CD4-positive, alpha-beta T cell (primary cell): ENCODE measurements at places on chromosomes 5 and 9.
A peak's percentile ranks its signal among the peaks of the same experiment; 100 is the strongest.

DNA sequence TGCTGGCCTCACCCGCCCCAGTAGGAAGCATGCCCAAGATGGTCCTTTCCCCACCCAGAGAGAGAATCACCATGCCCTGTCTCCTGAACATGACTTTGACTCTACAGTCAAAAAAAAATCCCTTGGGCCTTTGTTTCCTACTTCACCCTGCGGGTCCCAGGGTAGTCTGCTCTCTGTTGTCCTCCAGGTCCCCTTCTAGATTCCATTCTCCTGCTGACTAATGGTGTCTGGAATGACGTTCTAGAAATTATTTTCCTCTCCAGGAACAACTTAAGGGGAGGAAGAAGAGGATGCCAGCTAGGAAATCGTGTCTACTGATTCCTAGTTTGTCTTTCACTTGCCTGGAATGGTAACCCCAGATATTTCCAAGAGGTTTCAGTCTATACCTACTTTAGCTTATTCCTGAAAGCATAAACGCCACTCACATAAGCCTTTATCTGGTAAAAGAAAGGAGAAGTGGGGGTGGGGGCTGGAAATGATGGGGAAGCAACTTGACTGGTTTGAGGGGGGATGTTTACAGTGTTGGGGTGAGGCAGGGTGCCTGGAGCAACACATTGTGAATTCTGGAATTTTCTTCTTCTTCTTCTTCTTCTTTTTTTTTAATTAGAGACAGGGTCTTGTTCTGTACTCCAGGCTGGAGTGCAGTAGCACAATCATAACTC, 93.9 kb downstream of the SNX18 start:
- no peak for DNase-seq
- no peaks in the 10 kb centered on the region for H3K27me3 ChIP-seq
- no peak overlapping the region for H3K27ac ChIP-seq
- H3K36me3 ChIP-seq: no peaks in the 10 kb centered on the region
- H3K4me1 ChIP-seq: peaks cover 21% of the 10 kb centered on the region

DNA sequence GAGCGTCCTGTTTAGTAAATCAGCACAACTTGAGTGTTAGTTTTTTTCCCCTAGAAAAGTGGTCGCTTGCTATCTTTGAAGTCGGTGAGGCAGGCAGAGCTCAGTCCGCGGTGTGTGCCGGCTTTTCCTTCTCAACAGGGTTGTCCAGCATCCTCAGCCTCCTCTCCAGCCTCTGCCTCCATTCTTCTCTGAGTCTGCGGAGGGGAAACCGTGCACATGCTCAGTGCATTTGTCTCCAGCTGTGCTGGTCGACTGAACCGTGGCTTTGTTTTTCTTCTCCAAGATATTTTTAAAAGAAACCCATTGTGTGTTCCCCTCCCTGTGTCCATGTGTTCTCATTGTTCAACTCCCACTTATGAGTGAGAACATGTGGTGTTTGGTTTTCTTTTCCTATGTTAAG, 25.3 kb downstream of the FAM240B start:
- H3K36me3 ChIP-seq: no peaks in the 10 kb centered on the region
- H3K27ac ChIP-seq: no peak overlapping the region
- H3K4me1 ChIP-seq: no peaks in the 10 kb centered on the region
- H3K27me3 ChIP-seq: peaks cover 5% of the 10 kb centered on the region
- H3K4me3 ChIP-seq: no peak overlapping the region

GRCh38 chr5:68173007-68173406, 42.5 kb upstream of the PIK3R1 start:
- H3K36me3 ChIP-seq: no peaks in the 10 kb centered on the region
- no peak overlapping the region for H3K4me3 ChIP-seq
- H3K27ac ChIP-seq: no peak overlapping the region

GRCh38 chr9:119675951-119676350, 306.7 kb upstream of the BRINP1 start:
- no peak for DNase-seq
- no peaks in the 10 kb centered on the region for H3K4me1 ChIP-seq
- no peaks in the 10 kb centered on the region for H3K27me3 ChIP-seq
- H3K4me3 ChIP-seq: no peak overlapping the region
- no peak overlapping the region for H3K27ac ChIP-seq

GRCh38 chr9:134065612-134066419, 2.0 kb downstream of the BRD3 start:
- H3K27ac ChIP-seq: peak overlapping the region; percentile 39
- H3K27me3 ChIP-seq: peaks cover 9% of the 10 kb centered on the region
- peak overlapping the region; percentile 79 for H3K4me3 ChIP-seq
- DNase-seq: peak; percentile 30
- H3K4me1 ChIP-seq: peaks cover 70% of the 10 kb centered on the region
- H3K36me3 ChIP-seq: peaks cover 7% of the 10 kb centered on the region

GRCh38 chr9:136667214-136667939, 4.7 kb downstream of the EGFL7 start:
- H3K4me3 ChIP-seq: no peak overlapping the region
- H3K27me3 ChIP-seq: peaks cover 29% of the 10 kb centered on the region
- peaks cover 15% of the 10 kb centered on the region for H3K4me1 ChIP-seq
- H3K36me3 ChIP-seq: no peaks in the 10 kb centered on the region
- H3K27ac ChIP-seq: no peak overlapping the region

GRCh38 chr5:112867411-112867810, 6.3 kb downstream of the SRP19 start:
- no peaks in the 10 kb centered on the region for H3K27me3 ChIP-seq
- DNase-seq: no peak
- H3K4me1 ChIP-seq: peaks cover 18% of the 10 kb centered on the region

GRCh38 chr9:2923766-2924379, 80.0 kb upstream of the PUM3 start:
- H3K4me3 ChIP-seq: no peak overlapping the region
- no peaks in the 10 kb centered on the region for H3K36me3 ChIP-seq
- DNase-seq: no peak
- H3K27me3 ChIP-seq: peaks cover 5% of the 10 kb centered on the region
- H3K4me1 ChIP-seq: no peaks in the 10 kb centered on the region

DNA sequence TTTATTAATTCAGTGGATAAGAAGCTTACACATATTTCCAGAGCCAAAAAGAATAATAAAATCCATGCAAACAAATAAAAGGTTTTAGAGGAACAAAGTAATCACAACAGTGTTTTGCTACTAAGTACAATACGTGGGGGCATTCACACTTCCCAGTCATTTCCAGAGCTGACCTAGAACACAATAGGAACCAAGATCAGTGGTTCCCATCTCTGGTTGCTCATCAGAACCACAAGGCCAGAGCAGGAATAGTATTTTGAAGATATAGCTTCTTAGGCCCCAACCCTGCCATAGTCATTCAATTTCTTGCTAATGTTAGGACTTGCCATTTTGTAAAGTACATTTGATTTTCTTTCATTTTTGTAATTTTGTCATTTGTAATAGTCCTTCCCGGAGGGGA, 215.4 kb downstream of the NR3C1 start:
- peaks cover 6% of the 10 kb centered on the region for H3K4me1 ChIP-seq
- H3K4me3 ChIP-seq: no peak overlapping the region
- H3K27me3 ChIP-seq: no peaks in the 10 kb centered on the region
- no peak for DNase-seq
- H3K36me3 ChIP-seq: no peaks in the 10 kb centered on the region

GRCh38 chr9:20580673-20581072, 41.6 kb downstream of the MLLT3 start:
- H3K4me1 ChIP-seq: peaks cover 12% of the 10 kb centered on the region
- H3K4me3 ChIP-seq: no peak overlapping the region
- no peak overlapping the region for H3K27ac ChIP-seq
- H3K36me3 ChIP-seq: peaks cover 5% of the 10 kb centered on the region
- DNase-seq: no peak
- H3K27me3 ChIP-seq: no peaks in the 10 kb centered on the region

DNA sequence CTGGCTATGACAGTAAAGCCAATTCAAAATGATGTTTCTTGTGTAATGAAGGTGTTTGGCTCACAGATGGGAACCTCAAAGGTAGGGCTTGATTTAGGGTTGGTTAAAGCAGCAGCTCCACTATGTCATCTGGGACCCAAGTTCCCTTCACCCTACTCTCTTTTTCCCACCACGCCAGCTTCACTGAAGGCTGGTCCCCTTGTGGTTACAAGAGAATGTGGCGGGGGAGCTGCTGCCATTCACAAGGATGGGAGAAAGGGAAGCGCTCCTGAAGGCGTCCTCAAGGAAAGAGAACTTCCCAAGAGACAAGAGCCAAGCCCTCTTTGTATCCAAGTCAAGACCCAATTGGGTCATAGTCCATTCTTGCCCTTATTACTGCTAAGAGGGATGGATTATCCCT, 72.7 kb downstream of the NTRK2 start:
- no peaks in the 10 kb centered on the region for H3K27me3 ChIP-seq
- H3K4me1 ChIP-seq: no peaks in the 10 kb centered on the region
- no peak overlapping the region for H3K27ac ChIP-seq
- no peaks in the 10 kb centered on the region for H3K36me3 ChIP-seq

GRCh38 chr9:78682216-78682615, 385.3 kb downstream of the PSAT1 start:
- no peak overlapping the region for H3K27ac ChIP-seq
- no peaks in the 10 kb centered on the region for H3K36me3 ChIP-seq
- no peak overlapping the region for H3K4me3 ChIP-seq
- H3K4me1 ChIP-seq: no peaks in the 10 kb centered on the region
- no peak for DNase-seq

DNA sequence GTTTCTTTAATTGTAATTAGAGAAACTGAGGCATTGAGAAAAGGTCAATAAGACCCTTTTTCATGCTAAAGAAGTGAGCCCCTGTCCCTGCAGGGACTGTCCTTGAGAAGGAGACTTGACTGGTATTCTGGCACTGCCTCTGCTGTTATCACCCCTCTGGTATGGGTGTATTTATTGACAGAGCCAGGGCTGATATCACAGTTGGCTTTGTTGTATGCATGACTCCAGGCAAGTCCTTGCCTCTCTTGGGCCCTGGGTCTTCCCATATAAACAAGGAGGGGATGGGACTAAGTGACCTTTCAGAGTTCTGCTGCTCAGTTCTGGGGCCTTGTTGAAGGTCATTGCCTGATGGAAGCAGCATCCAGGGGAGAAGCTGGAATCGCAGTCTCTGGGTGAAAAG, 71.8 kb upstream of the PPARGC1B start:
- DNase-seq: no peak
- H3K4me1 ChIP-seq: no peaks in the 10 kb centered on the region
- H3K27ac ChIP-seq: no peak overlapping the region
- no peaks in the 10 kb centered on the region for H3K36me3 ChIP-seq
- no peak overlapping the region for H3K4me3 ChIP-seq

DNA sequence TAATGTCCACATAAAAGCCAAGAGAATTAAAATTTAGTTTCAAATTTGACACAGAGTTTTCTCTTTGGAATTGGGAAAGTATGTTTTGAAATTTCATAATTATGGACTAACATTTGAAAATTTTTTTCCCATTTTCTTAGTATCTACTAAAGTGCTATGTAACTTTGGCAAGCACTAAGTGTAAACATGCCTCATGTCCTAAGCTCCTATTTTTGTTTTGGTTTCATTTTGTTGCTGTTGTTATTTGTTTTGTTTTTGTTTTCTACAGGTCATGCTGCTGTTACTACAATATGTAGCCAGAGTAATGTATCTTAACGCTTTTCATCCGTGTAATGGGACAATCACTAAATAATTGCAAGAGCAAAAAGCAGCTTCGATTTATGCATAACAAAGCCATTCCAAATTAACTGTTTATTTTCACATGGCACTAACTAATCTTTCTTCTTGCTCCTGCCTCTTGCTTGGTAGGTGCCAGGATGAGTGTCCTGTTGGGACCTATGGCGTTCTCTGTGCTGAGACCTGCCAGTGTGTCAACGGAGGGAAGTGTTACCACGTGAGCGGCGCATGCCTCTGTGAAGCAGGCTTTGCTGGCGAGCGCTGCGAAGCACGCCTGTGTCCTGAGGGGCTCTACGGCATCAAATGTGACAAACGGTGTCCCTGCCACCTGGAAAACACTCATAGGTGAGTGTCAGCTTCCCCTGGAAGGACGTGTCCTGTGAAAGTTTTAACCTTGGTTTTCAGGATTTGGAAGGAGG, 107.3 kb upstream of the PRRC1 start:
- H3K4me1 ChIP-seq: no peaks in the 10 kb centered on the region
- H3K27me3 ChIP-seq: no peaks in the 10 kb centered on the region
- no peak for DNase-seq
- no peak overlapping the region for H3K4me3 ChIP-seq
- H3K36me3 ChIP-seq: no peaks in the 10 kb centered on the region
- no peak overlapping the region for H3K27ac ChIP-seq

GRCh38 chr9:19138084-19138483, 10.8 kb upstream of the PLIN2 start:
- H3K27me3 ChIP-seq: no peaks in the 10 kb centered on the region
- DNase-seq: no peak
- no peak overlapping the region for H3K27ac ChIP-seq
- H3K36me3 ChIP-seq: no peaks in the 10 kb centered on the region
- H3K4me3 ChIP-seq: no peak overlapping the region
- H3K4me1 ChIP-seq: peaks cover 4% of the 10 kb centered on the region

GRCh38 chr9:116701940-116702642, 15.0 kb downstream of the TRIM32 start:
- H3K36me3 ChIP-seq: peaks cover 28% of the 10 kb centered on the region
- H3K27me3 ChIP-seq: no peaks in the 10 kb centered on the region
- DNase-seq: no peak
- H3K4me1 ChIP-seq: peaks cover 3% of the 10 kb centered on the region
- no peak overlapping the region for H3K4me3 ChIP-seq
- H3K27ac ChIP-seq: no peak overlapping the region

- peak; percentile 47 for DNase-seq
- H3K27me3 ChIP-seq: no peaks in the 10 kb centered on the region
- peaks cover 34% of the 10 kb centered on the region for H3K4me1 ChIP-seq
- peak overlapping the region; percentile 68 for H3K27ac ChIP-seq
Observed at GRCh38 chr5:143434261-143435209, 31.0 kb upstream of the NR3C1 start.

GRCh38 chr9:94772144-94772543, 45.6 kb downstream of the AOPEP start:
- H3K4me1 ChIP-seq: no peaks in the 10 kb centered on the region
- DNase-seq: no peak
- H3K36me3 ChIP-seq: no peaks in the 10 kb centered on the region
- H3K4me3 ChIP-seq: no peak overlapping the region

DNA sequence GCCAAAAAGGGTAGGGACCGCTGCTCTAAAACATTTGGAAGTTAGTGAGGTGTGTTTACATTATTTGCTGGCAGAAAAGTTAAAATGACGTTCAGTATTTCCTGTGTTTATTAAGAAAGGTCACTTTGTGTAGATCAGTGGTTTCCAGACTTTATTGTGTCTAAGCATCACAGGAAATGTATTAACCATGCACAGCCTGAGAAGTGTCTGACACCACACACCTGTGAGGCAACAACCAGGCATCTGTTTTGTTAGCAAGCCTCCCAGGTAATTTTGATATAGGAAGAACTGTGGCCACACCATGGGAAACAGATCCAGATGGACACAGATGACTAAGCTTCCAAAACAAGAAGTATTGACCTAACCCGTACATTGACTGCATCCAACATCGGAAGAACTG, 12.0 kb downstream of the TTC1 start:
- no peak overlapping the region for H3K27ac ChIP-seq
- H3K4me1 ChIP-seq: peaks cover 10% of the 10 kb centered on the region
- no peak overlapping the region for H3K4me3 ChIP-seq
- peaks cover 18% of the 10 kb centered on the region for H3K36me3 ChIP-seq
- H3K27me3 ChIP-seq: no peaks in the 10 kb centered on the region

- H3K27me3 ChIP-seq: no peaks in the 10 kb centered on the region
- peaks cover 5% of the 10 kb centered on the region for H3K4me1 ChIP-seq
- DNase-seq: no peak
- H3K4me3 ChIP-seq: no peak overlapping the region
Observed at GRCh38 chr9:113989017-113989713, 88.9 kb downstream of the AMBP start.
